ENCODE measurements at places on chromosomes 6 and 20.

DNA sequence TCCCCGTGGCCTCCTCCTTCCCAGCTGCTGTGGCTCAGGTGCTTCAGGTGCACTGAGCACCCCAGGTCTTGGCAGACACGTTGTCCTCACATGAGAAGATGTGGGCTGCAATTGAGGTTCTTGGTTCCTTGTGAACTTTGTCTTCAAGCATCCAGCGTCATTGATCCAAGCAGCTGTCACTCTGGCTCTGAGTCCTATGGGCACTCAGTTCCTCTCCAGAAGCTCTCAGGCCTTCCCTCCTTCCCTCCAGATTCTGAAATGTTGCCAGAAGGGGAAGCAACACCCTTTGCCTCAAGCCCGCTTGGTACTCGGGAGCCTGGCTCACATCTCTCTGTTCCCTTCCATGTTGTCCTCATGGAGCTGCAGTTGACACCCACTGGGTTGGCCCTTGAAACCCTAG lies 8.4 kb upstream of the MRGBP start:
- no peak for DNase-seq

GRCh38 chr6:152173321-152173720 lies 365.8 kb downstream of the ESR1 start:
- no peak for DNase-seq

DNA sequence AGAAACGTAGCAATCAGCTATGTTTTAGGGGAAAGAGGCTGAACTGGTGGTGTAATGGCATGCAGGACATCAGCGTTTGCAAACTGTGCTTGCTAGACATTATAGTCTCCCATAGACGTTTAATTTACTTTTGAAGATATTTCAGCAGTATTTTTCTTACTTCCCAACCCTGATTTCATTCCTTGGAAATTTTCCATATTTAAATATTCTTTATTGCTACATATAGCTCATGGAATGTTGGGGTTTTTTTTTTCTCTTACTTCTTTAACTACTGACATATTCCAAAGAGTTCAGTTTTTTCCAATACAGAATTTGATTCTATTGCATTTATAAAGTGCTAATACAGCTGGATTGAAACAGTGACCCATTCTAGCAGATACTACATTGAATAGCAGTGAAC lies 694.4 kb upstream of the CITED2 start:
- DNase-seq = no peak

GRCh38 chr6:91786474-91787184 lies 1199.8 kb upstream of the MAP3K7 start:
- DNase-seq = no peak

GRCh38 chr6:170029416-170030283 lies 261.2 kb downstream of the DLL1 start:
- no peak for DNase-seq

DNA sequence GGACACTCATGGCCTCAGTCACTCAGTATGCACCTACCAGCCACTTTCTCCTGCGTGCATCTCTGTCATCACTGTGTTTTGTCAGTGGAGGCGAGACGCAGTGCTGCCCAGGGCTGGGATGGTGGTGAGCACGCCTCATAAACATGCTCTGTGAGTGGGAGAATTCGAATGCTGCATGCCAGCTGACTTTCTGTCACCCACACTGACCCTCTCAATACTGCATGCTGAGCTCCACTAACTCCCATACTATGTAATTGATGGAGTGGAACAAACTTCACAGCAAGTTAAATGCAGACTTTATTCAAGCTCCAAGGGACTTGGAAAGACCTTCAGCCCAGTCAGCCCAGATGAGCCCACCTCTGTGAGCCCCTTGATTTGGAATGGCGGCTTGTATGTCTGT lies 22.7 kb upstream of the GGTLC1 start:
- no peak for DNase-seq

DNA sequence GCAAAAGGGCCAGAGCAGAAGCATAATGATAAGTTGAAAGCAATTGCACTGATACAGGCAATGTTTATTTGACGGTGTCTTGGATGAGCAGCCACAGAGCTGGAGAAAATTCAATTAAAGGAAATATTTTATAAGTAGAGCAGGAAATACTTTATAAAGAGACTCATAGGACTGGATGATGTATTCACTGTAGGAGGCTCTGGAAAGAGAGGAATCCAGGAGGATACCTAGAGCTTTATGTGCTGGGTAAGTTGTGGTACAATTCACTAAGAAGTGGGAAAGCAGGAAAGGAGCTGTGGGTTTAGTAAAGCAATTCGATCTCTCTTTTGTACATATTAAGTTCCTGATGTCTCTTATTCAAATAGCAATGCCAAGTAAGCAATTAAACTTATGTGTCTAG lies 86.3 kb downstream of the C6orf118 start:
- no peak for DNase-seq

GRCh38 chr20:53652859-53653517 lies 59.3 kb upstream of the ZNF217 start:
- no peak for DNase-seq

GRCh38 chr20:17109307-17109706 lies 117.5 kb upstream of the PCSK2 start:
- DNase-seq = no peak

DNA sequence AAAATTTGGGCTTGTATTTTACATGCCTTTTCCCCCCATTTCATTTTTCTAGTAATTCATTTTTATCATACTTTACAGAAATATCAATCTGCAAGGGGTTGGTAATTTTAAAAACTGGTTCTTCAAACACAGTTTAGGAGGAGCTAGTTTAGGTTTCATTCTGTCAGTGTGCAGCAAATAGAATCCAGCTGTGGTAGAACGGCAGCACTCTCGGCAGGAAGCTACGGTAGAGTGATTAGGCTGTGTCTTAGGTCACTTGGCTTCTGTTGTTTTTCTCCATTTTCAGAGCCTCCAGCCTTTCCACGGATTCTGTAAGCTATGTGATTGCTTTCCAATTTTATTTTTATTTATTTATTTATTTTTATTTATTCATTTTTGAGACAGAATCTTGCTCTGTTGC lies 32.7 kb downstream of the TLDC2 start:
- DNase-seq = no peak

DNA sequence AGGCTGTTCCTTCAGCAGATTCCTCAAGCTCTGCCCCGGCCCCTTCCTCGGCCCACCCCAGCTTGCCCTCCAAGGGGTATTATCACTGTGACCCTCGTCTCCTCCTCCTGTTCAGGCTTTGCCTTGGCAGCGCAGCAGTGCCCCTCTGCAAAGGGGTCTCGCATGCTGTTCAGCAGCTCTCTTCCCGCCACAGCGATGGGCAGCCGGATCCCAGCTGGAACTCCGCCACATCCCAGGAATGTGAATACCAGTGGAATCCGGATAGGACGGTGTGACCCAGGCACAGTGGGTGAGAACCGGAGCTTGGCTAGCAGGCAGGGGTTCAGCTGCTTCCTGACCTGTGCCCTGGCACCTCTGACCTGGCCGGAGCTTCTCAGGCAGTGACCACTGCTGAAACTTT lies 52.9 kb downstream of the RNASET2 start:
- DNase-seq = no peak

DNA sequence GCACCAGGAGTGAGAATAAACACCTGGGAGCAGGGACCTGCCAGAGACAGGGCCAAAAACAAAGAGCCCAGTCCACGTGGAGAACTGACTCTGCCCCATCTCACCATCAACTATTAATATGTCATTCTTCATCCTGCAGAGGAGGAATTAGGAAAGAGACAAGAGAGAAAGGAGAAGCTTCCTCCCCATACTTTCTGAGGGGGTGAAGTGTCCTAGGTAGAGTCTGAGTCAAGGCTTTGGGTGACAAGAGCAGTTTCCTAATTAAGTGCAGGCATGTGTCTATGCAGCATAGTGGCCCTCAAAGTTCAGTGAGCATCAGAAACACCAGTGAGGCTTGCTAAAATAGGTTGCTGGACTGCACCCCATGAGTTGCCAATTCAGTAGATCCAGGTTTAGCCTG lies 40.7 kb upstream of the BMP2 start:
- no peak for DNase-seq

GRCh38 chr6:139154881-139155547 lies 20.1 kb downstream of the HECA start:
- no peak for DNase-seq

DNA sequence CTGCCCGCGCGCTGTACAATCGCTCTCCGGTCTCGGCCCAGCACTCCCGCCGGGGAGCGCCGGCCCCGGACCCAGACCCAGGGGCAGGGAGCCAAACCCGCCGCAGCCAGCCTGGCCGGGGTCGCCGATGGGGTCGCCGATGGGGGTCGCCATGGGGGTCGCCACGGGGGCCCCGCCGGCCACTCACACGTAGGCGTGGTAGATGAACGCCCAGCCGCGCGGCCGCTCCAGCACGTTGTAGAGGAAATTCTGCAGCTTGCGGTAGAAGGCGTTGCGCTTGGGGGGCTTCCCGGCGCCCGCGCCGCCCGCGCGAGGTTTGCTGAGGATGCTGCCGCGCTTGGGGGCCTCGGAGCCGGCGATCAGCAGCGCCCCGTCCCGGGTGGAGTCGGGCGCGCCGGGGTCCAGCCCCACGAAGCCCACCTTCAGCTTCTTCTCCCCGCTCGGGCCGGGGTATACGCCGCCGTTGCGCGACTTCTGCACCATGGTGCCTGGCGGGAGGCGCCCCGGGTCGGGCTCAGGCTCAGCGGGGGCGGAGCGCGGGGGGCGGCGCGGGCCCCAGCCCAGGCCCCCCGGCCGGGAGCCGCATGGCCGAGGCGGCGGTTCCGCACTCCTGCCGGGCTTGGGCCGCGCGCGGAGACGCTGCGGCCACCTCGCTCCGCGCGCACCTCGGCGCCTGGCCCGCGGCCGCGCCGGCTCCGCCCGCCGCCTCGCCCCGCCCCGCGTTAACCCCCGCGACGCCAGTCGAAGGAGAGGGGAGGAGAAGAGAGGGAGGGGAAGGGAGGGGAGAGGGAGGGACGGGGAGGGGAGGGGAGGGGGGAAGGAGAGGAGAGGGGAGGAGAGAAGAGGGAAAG lies at the start of gene KCNQ2:
KCNQ2 (minus strand) TSS at position 675 of the 851 bp plus-strand sequence; CDS start at position 483, 192 bp downstream.
- DNase-seq = no peak

GRCh38 chr6:170243386-170243785 lies 47.5 kb downstream of the DLL1 start:
- no peak for DNase-seq

GRCh38 chr6:65461121-65461520 lies 245.9 kb downstream of the EYS start:
- no peak for DNase-seq

All from Right ventricle myocardium superior (tissue), 1 donor.